Activated CD4-positive, alpha-beta T cell treated with anti-CD3 and anti-CD28 coated beads for 24 hours (primary cell): ENCODE measurements at places on chromosomes 13 and 19.

- DNase-seq: no peak
Measured at GRCh38 chr19:55208880-55209692, at the start of gene PTPRH. PTPRH (minus strand) TSS chr19:55209501; CDS start chr19:55209433, 68 bp downstream.

DNA sequence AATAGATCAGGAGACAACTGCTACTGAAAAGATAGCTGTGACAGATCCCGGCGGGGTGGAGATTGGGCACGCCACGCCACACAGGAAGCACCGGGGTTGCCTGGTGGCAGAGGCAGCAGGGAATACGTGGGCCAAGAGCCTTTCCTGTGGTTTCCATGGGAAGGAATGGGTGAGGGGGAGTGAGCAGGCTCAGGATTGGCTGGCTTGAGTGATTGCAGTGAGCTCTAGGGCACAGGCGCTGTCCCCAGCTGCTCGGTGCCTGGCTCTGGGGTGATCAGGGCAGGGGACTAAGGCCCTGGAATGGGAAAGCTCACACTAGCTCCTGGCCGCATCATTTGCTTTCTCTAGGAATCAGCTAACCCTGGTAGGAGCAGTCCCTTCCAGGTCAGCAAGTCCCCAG, 166.1 kb downstream of the USP12 start:
- no peak for DNase-seq

- DNase-seq: no peak
Measured at GRCh38 chr13:110756219-110756631, 42.7 kb downstream of the ING1 start.

DNA sequence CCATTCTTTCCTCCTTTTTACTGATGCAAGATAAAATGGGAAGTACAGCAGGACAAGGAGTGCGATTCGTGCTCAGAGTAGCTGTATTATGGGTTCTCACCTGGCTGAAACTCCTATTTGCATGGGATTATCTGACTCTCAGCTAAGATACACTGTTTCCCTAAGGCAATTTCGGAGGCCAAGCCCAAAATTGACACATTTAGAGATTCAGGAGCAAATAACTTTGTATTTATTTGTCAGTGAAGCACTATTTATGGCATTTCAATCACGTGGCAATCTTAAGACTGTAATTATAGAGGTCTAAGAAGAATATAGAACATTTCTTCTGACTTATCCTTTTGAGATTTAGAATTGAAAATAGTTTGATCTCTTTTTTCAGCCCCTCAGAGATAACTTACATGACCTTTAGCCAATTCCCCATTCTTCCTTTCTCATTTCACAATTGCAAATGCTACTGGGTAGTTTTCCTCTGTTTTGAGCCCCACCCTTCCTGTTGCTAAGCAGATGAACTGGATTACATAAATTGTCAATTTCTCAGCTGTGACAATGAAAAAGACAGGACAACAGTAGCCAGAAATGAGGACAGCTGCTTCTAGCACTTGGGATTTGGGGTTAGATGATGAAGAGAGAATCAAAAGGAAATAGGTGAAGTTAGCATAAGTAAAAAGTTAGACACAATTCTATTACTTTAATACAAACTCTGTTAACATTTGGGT, 122.7 kb upstream of the FRY start:
- no peak for DNase-seq

DNA sequence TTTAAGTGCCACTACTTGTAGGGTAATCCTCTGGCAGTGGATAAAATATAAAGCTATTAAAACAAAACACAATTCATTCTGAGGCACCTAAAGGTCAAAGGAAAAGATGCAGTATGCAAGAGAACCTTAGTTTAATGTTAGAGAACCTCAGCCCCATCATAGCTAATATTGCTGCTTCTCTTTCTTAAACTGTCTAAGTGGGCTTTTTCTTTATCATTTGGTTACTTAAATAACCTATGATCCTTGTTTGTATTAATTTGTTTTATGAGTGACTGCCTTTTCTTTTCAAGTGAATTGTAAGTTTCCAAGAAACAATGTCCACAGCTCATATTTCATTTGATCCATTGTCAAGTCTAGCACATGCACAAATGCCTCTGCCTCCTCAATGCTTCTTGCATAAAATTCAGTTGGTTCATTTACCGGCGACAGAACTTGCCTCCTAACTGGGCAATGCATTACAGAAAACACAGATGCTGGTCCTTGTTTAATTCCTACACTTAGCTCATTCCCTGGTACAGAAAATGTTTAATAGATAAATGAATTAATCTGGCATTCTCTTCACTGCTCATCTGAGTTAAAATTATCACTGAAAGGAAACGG, 1049.8 kb downstream of the OLFM4 start:
- no peak for DNase-seq

DNA sequence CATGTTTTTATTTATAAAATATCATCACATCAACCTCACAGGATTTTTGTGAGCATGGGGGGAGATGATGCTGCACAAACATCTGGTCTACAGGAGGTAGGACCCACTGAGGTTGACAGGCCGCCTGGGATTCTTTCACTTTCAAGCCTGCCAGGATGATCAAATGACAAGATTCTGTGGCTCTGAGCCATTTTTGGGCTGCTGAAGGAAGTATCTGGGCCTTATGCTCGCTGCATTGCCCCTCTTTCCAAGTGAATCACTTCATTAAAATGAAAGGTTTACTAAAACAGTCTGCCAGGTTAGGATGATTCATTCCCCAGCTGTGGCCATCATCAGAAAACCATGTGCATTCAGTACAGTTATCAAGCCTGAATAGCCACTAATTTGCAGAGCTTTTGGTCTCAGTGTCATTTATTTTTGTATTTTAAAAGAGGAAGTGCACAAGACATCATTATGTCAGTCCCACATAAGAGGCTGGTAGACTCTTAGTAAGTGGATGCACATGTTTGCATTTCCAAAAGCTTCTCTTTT, 34.4 kb downstream of the STARD13 start:
- DNase-seq: no peak

GRCh38 chr13:50449465-50449864, 394.0 kb downstream of the DLEU7 start:
- no peak for DNase-seq

DNA sequence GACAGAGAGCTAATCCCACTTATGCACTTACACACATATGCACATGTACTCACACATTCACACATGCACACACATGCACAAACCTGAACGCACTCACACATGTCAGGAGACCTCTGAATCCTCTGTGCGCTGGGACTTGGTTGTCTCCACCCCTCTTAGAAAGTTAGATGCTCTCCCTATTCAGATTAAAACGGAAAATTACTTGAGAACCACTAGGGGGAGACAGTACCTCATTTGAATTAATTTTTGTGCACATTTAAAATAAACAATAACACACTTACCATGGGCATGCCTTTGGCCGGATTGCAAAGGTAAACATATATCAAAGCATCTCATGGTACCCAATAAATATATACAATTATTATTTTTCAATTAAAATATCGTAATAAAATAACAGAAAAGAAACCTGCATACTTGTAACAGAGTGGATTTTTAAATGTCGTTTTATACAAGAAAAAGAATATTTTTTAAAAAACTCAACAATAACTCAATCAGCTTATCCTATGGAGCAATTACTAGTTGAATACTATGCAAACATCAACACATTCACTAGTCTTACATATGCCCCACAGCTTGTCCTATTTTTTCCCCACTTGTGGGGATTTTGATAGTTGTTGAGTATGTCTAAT, 9.5 kb upstream of the LILRB4 start:
- DNase-seq: no peak

GRCh38 chr19:18373892-18374629, 11.9 kb upstream of the GDF15 start:
- no peak for DNase-seq

DNA sequence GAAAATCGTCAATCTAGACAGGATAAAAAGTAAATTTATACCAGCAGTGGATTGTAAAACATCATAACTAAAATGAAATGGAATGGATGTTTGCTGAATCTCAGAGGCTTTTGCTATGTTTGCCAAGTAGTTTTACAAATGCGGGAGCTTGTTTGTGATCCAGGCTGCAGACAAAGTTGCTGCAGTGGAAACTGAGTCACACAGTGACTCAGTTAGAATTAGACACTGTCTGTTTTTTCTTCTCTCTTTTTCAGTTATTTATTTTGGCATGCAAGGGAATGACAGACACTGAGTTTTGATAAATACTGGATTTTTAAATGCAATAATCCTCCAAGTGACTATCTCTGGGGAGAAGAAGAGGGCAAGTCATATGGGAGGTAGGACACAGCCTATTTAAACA, 4.6 kb upstream of the PNMA8A start:
- no peak for DNase-seq

GRCh38 chr19:33300894-33301143, 1.5 kb downstream of the CEBPA start:
- DNase-seq: no peak

GRCh38 chr19:45825917-45826893, 11.1 kb upstream of the RSPH6A start:
- no peak for DNase-seq

- DNase-seq: no peak
Measured at GRCh38 chr19:8655340-8655709, 24.9 kb downstream of the NFILZ start.

DNA sequence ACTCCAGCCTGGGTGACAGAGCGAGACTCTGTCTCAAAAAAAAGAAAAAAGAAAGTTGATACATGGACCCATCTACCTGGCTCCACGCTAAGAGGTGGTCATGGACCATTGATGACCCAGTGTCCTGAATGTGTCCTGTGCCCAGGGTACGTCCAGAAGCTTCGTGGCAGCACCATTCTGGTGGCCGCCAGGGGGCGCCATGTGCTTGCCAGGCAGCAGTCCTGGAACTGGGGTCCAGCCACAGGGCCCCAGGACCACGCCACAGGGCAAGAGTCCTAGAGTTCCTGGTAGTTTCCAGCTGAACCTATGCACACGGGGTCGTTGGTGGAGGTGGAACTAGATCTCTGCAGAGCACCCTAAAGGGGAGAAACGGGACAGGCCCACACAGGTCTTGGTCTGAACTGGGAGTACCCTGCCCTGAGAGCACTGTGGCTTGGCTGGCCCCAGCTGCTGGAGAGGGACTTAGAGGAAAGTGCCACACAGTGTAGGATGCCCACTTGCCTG, 19.9 kb upstream of the FBXO27 start:
- peak; percentile 41 for DNase-seq

GRCh38 chr13:101013245-101013644, 338.6 kb upstream of the TMTC4 start:
- DNase-seq: no peak

DNA sequence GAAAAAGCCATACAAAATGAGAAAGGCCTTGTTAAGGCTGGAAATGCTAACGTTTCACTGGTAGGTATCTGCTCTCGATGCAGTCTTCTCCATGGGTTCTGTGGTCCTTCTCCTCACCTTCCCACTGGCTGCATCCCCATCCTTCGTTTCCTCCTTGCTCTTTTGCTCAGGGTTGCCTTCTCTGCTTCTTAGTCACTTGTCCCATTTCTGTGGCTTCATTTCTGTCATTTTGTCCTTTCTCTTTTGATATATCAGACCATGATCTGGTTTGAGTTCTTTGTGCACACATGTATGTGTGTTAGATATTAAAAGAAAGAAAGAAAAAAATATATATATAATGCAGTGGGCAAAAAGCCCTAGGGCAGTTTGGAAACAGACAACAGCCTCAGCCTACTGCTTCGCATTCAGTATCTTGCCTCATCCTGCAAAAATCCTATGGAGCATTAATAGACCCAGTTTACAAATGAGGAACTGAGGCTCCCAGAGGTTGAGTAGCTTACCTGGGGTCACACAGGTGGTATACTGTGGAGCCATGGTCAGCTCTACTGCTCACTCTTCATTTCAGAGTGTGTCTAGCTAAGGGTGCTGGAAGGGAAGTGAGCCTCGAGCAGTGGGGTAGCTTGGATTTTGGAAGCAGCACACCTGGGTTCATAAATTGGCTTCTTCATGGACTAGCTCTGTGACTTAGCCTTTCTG, 57.6 kb upstream of the MEDAG start:
- no peak for DNase-seq

- peak; percentile 10 for DNase-seq
Measured at GRCh38 chr19:43623889-43624670, 4.7 kb upstream of the ZNF428 start.

DNA sequence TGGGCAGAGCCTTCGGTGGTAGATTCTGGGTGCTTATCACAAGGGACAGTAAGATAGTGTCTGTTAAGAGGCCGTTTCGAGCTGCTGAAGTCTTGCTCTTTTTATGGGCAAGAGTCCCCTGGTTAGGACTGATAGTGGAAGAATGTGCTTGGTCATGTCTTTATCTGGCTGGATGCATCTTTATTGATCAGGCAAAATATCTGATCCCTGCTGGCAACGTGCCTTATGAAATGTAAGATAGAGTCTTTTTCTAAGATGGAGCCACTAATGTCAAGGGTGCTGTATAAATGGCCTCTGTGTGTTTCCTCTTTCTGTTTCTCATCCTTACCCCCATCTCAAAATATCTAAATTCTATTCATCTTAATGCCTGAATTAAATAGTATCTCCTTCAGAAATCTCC, 53.3 kb downstream of the MYO16 start:
- no peak for DNase-seq

DNA sequence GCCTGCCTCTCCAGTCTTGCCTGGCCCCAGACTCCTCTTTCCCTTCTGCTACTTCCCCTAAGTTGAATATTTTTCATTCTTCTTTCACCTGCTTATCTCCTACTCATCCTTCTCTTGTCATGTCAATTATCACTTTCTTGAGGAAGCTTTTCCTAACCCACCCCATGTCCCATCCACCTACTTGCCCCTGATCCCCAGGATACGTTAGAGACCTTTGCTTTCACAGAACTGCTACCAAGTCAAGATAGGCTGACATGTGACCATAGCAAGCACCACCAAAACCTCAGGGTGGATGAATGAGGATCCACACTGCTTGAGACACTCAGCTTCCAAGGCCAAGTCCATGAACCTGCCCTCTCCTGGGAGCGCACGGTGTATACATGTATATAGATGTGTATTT, 131.5 kb downstream of the DNAJC15 start:
- no peak for DNase-seq

DNA sequence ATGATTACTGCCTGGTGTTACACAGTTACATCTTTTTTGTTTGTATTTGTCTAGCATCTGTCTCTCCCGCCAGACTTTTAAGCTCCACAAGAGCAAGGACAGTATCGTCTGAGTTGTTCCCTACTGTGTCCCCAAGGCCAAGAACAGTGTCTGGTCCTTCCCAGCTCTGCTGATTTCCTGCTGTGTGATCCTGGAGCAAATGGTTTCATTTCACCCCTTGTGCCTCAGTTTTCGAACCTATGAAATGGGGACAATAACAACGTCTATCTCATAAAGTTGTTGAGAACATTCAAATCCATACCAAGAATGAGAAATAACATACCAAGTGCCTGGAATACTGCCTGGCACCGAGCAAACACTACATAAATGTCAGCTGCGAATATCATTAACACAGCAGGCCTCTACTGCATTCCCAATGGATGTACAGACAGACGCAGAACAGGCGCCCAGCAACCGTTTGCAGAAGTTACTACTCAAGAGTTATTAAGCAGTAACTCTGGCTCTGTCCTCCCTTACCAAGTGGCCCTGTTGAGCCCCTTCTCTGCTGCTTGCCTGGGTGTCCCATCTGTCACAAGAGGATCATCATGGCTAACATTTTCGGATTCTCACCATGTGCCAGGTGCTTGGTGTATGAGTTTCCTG, 11.4 kb downstream of the XRCC1 start:
- DNase-seq: no peak

- no peak for DNase-seq
Measured at GRCh38 chr13:74623761-74624160, 489.6 kb upstream of the KLF12 start.

GRCh38 chr19:18083929-18084684, 2.6 kb downstream of the IL12RB1 start:
- no peak for DNase-seq
